Activated CD4-positive, CD25-positive, alpha-beta regulatory T cell treated with anti-CD3 and anti-CD28 coated beads, Interleukin-2, amount 50 U/mL, for 16 hours (primary cell): ENCODE measurements at places on chromosomes 7 and 10.
A peak's percentile ranks its signal among the peaks of the same experiment; 100 is the strongest.

DNA sequence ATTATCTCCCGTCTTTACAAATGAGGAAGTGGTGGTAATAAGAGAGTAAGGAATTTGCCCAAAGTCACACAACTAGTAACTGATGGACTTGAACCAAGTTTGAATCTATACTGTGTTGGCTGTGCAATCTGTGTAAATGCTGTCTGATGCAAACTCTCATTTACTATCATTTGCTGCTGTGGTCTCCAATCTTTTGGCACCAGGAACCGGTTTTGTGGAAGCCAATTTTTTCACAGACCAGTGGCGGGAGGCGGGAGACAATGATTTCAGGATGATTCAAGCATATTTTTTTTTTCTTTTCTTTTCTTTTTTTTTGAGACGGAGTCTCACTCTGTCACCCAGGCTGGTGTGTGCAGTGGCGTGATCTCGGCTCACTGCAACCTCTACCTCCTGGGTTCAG is 450.0 kb upstream of the FZD8 start:
- DNase-seq, result no peak

- DNase-seq, result peak; percentile 10
These were observed 20.2 kb upstream of the BAIAP2L1 start for GRCh38 chr7:98420966-98421612.

DNA sequence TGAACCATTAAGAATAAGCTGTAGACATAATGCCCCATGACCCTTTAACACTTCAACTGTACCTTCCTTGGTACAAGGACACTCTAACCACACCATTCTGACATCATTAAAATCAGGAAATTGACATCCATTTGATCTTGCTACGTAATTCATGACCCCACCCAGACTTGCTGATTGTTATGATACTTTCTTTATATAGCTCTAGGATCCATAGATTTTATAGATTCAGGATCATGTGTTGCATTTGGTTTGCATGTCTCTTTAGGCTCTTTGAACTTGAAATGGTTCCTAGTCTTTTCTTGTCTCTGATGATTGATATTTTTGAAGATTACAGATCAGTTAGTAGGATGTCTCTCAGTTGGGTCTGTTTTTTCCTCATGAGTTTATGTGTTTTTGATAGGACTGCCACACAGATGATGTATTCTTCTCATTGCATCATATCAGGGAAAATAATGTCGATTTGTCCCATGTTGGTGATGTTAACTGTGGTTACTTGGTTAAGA is 13.5 kb downstream of the CCM2 start:
- no peak for DNase-seq

DNA sequence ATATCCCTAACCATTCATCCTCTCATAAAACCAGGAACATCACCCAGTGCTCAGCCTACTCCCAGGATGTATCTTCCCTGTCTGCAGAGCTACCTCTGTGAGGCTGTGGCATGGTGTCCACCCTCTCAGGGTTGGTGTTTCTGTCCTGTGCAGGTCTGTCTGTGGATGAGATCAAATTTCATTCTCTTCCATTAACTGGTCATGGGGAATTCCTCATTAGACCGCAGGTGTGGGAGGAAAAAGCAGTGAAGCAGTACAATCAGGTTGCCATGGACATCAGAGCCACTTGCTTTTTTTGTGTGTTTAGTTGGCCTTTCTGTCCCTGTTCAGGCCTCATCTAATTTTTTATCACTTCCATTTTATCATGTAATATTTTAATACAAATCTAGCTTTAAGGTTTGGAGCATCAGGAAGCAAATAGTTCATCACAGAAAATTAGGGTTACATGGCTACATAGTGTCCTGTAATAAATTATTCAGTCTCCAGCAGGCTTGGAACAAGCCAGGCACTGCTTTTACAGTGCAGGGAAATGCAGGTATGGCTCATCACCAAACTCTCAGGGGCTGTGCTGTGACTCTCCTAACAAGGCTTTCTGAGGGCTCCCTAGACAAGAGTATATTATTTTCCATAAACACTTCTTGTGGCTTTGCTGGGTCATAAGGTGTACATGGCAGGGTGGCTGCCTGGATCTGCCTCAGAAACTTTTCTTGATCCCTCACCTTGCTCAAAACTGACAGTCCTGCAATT is 594.9 kb upstream of the IGFBP3 start:
- no peak for DNase-seq

- no peak for DNase-seq
These were observed 1034.5 kb upstream of the LRRTM3 start for GRCh38 chr10:65891073-65891981.

GRCh38 chr7:143322760-143323633 is 7.1 kb downstream of the CLCN1 start:
- DNase-seq, result no peak

DNA sequence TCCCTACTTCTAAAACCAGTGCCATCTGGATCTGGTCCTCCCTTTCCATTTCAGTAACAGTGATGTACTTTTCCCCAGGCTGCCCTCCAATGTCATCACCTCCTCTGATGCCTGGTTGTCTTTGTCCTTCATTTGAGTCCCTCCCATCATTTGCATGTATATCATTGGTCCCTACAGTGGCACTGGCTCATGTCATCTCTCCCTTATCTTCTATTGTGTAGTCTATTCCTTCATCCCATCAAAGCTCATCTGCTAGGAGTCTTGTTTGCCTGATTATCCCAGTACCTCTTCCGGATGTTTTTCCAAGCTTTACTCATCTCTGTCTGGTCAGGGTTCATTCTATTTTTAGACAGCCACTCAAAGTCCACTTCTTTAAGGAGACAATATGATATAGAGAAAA is 292.9 kb upstream of the BMPER start:
- no peak for DNase-seq

DNA sequence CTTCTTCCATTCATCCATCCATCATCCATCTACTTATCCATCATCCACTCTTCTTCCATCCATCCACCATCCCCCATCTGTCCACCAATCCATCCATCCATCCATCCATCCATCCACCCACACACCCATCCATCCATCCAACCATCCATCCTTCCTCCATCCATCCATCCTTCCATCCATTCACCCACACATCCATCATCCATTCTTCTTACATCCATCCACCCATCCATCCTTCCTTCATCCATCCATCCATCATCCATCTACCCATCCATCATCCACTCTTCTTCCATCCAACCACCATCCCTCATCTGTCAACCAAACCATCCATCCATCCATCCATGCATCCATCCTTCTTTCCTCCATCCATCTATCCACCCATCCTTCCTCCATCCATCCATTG is 429.3 kb downstream of the DNAJB6 start:
- DNase-seq, result no peak

- DNase-seq, result no peak
These were observed 67.7 kb downstream of the TACR2 start for GRCh38 chr10:69348816-69349541.

DNA sequence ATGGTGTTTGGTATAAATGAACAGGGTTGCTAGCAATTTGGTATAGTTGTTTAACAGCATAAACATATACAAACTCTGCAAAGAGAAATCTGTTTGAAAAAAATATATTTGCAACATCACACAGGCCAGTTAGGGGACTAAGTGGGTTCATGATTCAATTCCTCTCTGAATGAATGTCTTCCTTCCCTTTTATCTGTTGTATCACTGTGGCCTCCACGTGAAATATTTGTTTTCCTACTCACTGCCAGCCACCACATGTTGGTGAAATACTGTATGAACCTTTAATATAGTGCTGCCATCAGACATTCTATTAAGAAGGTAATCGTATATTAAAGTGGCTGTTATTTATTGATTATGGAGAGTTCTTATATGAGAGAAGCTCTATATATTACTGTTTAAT is 157.0 kb downstream of the ARID5B start:
- DNase-seq, result no peak

- DNase-seq, result no peak
These were observed 8.1 kb upstream of the DEPP1 start for GRCh38 chr10:44986670-44987069.

- DNase-seq, result no peak
These were observed 168.3 kb upstream of the MBL2 start for GRCh38 chr10:52940921-52941320.

- no peak for DNase-seq
These were observed 73.4 kb downstream of the LHPP start for GRCh38 chr10:124534826-124535601.

GRCh38 chr7:16344927-16345326 is 76.4 kb downstream of the CRPPA start:
- DNase-seq, result no peak

DNA sequence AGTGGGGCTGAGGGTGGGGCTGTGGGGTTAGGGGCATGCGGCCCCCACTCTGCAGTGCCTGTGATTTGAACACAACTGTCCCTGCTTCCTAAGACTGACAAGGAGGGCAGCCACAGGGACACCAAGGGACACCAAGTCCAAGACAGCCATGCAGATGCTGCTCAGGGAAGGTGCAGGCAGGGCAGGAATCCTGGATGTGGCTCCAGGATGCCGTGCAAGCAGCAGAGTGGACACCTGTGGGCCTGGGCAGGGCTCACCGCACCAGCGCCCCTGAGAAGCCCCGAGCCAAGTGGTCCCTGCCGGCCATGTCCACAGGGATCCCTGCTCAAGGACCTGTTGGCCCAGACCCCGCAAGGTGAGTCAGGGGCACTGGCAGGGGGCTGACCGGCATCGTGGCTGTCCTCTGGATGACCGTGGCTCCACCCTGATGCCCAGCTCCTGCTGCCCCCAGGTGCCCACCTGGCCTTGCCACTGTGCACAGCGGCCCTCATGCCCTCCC is 58.5 kb downstream of the STK32C start:
- no peak for DNase-seq

- no peak for DNase-seq
These were observed 331.4 kb downstream of the PTPRN2 start for GRCh38 chr7:158256091-158256816.

DNA sequence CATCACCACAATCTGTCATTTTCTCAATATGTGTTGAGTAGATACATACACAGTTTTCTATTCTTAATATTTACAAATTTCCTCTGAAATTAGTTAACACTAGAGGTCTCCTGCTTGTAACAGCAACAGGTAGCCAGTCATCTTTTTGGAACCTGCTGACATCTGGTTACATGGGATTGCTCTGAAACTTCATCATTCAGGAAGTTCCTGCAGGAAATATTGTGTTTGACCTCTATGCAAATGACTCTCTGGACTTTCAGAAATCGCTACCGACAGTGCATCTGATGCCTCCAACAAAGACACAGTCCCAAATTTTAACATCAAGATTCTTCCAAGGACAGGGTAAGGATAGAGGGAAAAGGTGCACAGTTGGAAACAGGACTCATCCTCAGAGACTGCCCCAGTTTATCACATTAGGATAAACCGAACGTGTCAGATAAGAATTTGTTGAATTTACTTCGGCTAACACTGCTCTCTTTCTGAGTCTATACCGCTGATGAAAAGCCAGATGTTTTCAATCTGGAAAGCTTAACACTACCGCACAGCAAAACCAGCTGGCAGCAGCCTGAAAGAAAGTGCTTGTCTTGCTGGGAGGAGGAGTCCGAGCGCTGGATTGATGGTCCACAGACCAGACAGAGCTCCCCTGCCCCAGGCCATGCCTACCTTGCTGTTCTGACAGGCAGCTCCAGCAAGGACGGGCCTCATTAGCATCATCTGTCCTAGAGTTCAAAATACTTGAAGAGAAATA is 633.4 kb downstream of the PARD3 start:
- DNase-seq, result no peak

DNA sequence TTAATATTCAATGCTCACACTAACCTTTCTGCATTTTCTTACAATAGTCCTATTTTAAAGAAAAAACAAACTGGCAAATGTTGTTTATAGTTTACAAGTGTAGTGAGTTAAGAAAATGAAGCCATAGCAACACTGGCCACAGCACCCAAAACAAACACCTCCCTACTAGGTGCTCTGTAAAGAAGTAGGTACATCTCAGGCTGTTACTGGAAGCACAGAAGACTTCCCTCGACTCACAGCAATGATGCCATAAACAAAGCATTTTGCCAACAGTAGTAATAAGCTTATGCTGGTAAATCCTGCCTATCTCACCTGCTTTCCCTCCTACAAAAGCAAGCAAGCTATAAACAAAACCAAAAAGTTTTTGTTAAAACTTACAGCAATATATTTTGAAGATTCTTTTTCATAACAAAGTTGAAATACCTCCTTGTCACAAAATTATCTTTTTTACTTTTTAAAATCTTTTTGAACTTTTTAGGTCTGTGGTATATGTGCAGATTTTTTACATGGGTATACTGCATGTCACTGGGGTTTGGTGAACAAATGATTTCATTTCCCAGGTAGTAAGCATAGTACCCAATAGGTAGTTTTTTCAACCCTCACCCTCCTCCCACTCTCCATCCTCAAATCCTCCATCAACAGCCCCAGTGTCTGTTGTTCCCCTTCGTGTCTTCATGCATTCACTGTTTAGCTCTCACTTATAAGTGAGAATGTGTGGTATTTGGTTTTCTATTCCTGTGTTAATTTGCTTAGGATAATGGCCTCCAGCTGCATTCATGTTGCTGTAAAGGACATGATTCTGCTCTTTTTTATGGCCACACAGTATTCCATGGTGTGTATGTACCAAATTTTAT is 28.4 kb downstream of the COA1 start:
- no peak for DNase-seq

- DNase-seq, result no peak
These were observed 706.4 kb downstream of the SORCS3 start for GRCh38 chr10:105347487-105347886.

GRCh38 chr10:34049887-34050286 is 715.4 kb upstream of the NRP1 start:
- DNase-seq, result no peak

DNA sequence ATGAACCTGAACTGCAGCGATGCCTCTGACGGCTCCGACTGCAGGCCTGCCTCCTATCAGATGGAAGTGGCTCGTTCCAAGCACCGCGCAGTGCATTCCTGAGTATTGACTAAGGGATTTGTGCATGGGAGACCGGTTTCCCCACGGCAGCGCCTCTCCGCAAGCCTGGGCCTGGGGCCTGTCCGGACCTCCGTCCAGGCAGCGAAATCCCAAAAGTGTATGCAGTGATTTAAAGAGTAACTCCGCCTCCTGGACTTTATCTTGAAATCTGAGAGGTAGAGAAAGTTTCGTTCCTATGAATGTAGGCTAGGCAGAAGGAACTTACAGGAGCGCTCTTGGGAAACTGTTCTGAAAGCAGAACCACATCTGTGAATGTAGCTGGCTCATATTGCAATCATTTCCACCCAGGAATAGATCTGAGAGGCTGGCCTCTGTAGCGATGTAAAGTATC is 106.2 kb upstream of the CELF2 start:
- DNase-seq, result no peak

GRCh38 chr7:75889826-75890225 is 11.0 kb downstream of the RHBDD2 start:
- DNase-seq, result no peak

DNA sequence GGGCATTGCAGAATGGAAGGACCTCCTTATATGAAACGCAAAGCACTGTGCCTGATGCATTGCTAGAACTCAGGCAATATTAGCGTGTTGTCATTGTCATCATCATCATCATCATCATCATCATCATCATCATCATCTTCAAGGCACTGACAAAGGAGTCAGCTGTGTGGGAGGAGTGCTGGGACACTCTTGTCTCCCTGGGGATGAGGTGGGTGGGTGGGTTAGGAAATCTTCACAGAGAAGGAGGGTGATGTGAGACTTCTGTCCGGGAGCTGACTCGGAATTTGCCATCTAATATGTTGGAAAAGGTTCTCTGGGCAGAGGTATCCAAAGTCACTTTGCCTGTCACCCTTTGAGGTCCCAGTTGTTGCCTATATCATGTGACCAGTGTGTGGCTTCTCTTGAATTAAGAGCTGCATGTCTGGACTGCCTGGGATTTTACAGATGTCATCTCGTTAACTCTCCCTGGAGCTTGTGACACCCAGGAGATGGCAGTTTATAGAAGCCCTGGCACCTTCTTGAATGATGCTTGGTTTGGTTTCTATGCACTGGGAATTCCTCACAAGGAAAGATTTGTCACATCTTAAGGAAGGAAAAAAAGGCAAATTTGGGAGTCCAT is 7.1 kb downstream of the HTRA1 start:
- no peak for DNase-seq
